ENCODE measurements at places on chromosomes 11 and 22.

DNA sequence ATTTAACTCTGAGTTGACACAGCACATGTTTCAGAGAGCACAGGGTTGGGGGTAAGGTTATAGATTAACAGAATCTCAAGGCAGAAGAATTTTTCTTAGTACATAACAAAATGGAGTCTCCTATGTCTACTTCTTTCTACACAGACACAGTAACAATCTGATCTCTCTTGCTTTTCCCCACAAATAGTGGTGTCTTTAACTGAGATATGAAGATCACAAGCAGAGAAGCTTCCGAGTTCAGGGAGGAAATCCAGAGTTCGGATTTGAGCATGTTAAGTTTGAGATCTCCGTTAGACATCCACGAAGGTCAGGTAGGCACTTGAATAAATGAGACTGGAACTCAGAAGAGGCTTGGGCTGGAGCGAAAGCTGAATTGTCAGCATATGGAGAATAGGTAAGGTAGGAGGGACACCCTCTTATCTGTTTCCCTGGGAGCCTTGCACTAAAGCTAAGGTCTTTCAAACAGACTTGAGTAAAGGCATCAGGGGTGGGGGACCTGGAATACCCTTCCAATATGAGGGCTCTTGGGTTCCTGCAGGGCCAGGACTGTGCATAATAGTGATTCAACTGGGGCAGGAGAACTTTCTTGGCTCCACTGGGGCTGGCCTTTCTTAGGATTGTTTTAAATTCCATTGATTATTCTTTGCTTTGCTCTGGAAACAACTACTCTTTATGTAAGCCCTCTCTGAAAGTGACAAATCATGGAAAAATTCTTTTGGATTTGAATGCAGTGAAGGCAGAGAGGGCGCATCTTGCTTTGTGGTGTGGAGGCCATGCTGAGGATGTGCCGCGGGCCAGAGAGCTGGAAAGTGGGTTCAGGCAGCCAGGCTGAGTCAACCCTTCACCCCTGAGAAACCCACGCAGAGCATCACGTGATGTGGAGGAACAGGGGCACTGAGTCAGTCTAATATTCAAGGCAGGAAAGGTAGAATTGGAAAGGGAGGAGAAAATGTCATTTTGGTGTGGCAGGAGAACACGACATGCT is 62.7 kb upstream of the AMPD3 start:
- DNase-seq: no peak

GRCh38 chr22:27580311-27580897 is 221.2 kb downstream of the MN1 start:
- no peak for DNase-seq

GRCh38 chr11:120715239-120715638 is 203.7 kb downstream of the GRIK4 start:
- no peak for DNase-seq

DNA sequence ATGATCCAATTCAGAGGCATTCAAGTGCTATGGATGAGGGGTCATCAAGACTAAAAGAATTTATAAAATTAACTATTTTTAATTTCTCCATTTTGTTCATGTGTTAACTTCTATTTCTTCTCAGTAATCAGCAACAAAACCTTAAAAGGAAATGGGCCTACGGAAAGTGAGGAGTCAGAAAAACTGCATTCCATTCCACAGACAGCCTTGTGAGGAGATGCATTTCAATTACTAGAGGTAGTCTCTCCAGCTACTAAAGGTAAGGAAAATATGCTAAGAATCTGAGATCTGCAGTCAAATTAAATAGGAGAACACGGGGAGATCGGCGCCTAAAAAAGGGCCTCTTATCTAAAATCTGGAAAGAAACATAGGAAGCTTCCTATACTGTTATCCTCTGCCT is 661.7 kb downstream of the DLG2 start:
- DNase-seq: no peak

- DNase-seq: no peak
These were observed 259.2 kb upstream of the ANO3 start for GRCh38 chr11:26072614-26073153.

DNA sequence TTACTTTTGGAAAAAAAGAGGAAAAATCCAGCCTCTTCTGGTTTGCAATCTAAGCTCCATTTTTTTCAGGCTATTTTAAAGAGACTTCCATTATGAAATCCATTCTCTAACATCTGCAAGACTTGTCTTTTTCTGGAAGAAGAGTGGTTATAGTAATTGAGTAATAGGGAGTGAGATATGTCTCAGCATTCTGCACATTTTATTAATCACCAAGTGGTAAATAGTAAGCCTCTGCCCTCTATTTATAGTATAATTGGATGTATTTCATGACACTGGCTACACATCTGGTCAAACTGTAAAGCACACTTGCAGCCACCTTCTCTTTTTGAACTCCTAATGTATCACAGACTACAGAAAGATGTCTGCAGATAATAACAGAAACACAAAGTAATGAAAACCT is 391.1 kb downstream of the ETS1 start:
- DNase-seq: no peak

- no peak for DNase-seq
These were observed 16.6 kb upstream of the EFCAB6 start for GRCh38 chr22:43828725-43828997.

- no peak for DNase-seq
These were observed 23.6 kb upstream of the MUC5B start for GRCh38 chr11:1199241-1199750.

GRCh38 chr22:37379722-37380121 is 47.6 kb downstream of the ELFN2 start:
- no peak for DNase-seq

GRCh38 chr11:117009905-117010605 is 88.2 kb downstream of the SIK3 start:
- DNase-seq: no peak

DNA sequence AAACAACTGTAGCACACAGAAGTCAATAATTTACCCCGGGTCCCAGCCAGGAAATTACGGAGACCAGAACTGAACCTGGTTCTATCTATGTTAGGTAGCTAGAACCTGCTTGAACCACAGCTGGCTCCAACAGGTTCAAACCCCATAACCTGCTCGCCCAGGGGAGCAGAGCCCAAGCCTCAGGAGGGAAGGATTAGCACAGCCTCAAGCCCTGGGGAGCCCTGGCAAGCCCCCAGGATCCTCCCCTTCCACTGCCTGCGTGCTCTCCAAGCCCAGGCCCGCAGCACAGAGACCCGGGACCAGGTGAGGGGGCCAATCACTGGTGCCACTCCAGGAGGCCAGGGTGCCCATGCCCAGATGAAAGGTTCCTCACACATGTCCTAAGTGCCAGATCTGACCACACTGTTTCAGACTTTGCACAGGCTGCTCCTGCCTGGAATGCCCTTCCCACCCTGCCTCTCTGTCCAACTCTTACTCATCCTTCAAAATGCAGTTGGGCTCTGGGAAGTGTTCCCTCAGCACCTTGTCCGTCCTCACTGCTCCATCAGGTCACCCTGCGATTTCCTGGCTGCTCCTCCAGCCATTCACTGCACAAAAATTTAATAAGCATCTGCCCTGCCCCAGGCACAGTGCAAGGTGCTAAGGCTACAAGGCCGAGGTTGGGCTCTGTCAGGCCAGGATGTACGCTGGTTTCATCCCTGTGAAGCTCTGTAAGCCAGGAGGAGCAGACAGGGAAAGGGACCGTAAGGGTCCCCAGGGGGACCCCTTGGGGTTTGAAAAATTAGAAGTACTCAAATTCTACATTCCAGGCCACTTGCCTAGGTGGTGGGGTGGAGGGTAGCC is 32.2 kb downstream of the ARRB1 start:
- no peak for DNase-seq

DNA sequence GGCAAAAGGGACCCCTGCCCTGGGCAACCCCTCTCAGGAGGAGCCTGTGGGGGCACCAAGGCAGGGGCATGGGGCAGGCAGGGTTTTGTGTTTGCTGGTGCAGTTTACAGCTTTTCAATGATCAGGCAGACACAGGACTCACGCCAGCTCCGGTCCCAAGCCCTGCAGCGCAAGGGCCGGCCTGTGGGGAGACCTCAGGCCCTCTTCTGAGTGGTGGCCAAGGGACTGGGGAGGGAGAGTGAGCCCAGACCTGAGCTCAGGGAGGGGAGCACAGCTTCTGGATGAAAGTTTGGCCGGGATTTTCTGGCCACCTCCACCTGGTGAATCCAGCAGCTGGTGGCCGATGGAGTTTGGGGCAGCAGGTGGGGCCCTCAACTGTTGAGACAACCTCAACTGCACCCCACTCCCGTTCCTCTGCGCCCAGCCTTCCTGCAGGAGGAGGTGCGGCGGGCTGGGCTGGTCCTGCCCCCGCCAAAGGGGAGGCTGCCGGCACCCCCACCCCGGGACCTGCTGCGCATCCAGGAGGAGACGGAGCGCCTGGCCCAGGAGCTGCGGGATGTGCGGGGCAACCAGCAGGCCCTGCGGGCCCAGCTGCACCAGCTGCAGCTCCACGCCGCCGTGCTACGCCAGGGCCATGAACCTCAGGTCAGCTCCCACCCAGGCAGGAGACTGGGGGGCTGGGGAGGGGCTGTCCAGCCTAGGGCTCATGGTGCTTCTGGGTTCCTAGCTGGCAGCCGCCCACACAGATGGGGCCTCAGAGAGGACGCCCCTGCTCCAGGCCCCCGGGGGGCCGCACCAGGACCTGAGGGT is 3.6 kb downstream of the TCIRG1 start:
- DNase-seq: no peak

DNA sequence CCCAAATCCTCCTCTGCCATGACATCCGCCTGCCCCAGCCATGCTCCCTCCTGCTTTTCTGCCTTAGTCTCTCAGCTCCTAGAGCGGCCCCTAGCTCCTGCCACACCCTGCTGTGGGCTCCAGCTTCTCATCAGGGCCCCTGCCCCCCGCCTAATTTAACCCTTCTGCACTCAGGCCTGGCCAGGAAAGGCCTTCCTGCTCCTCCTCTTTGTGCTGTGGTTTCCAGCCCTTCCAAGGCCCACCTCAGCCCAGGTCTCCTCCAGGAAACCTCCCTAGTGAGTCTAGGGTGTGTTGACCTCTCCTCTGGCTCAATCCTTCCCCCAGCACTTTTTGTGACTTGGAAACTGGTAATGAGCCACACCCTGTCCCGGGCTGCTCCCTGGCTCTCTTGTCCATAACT is 11.3 kb downstream of the PTPN5 start:
- no peak for DNase-seq

- no peak for DNase-seq
These were observed 21.6 kb downstream of the IMMP1L start for GRCh38 chr11:31487848-31488247.

- DNase-seq: peak; percentile 52
These were observed 9.8 kb downstream of the PRMT3 start for GRCh38 chr11:20397281-20397680.

- DNase-seq: no peak
These were observed 318.6 kb upstream of the PLET1 start for GRCh38 chr11:112579282-112579681.

GRCh38 chr22:32142600-32142999 is 16.5 kb downstream of the C22orf42 start:
- DNase-seq: no peak

- DNase-seq: no peak
These were observed 22.6 kb upstream of the GNAZ start for GRCh38 chr22:23047742-23048141.

DNA sequence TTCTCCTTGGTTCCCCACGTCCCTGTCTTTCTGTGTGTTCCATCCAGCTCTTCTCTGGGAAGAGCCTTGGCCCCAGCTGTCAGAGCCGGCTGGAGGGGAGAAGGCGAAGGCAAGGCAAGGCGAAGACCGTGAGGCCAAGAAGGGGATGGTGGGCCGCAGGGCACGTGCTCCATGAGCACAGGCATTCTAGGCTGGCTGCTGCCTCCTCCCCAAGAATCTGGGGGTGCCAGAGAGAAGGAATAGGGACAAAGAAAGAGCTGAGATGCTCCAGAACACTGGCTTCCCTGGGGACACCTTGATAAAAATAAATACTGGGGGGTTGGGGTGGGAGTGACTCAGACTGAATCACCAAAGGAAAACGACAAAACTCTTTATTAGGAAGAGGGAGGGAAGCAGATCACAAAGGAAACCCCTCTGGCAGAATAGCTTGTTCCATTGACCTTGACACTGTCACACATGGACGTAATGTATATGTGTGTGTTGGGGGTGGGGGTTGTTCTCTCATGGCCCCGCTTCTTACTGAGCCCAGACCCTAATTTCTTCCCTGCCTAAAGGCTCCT is 52.5 kb downstream of the NECTIN1 start:
- DNase-seq: no peak

- DNase-seq: no peak
These were observed 278.4 kb upstream of the ZC3H12C start for GRCh38 chr11:109814824-109815223.

- no peak for DNase-seq
These were observed 36.8 kb downstream of the KIRREL3 start for GRCh38 chr11:126963603-126964363.
